Activated T-helper 17 cell treated with anti-CD3 and anti-CD28 coated beads, Interleukin-2, amount 50 U/mL, for 72 hours (primary cell): ENCODE measurements at places on chromosomes 13 and 19. TPM values are rescaled to one million over a fixed set of nuclear protein-coding genes. Genes with fewer than 3 reads are reported as not detected.

LATS2 gene
- 4.9 TPM for total RNA-seq

SIGLEC12 gene
- 0.22 TPM for total RNA-seq

ZIK1 gene
- 3.2 TPM for total RNA-seq

- H3K4me1 ChIP-seq: no peaks in the 10 kb centered on the region
- H3K27ac ChIP-seq: no peak overlapping the region
- no peaks in the 10 kb centered on the region for H3K36me3 ChIP-seq
- H3K27me3 ChIP-seq: peaks cover 26% of the 10 kb centered on the region
- no peak overlapping the region for H3K4me3 ChIP-seq
These were observed 9.6 kb upstream of the FGF9 start for GRCh38 chr13:21661097-21661909.

VSTM2B gene
- not detected for total RNA-seq

TNNI3 gene
- total RNA-seq: not detected

DNA sequence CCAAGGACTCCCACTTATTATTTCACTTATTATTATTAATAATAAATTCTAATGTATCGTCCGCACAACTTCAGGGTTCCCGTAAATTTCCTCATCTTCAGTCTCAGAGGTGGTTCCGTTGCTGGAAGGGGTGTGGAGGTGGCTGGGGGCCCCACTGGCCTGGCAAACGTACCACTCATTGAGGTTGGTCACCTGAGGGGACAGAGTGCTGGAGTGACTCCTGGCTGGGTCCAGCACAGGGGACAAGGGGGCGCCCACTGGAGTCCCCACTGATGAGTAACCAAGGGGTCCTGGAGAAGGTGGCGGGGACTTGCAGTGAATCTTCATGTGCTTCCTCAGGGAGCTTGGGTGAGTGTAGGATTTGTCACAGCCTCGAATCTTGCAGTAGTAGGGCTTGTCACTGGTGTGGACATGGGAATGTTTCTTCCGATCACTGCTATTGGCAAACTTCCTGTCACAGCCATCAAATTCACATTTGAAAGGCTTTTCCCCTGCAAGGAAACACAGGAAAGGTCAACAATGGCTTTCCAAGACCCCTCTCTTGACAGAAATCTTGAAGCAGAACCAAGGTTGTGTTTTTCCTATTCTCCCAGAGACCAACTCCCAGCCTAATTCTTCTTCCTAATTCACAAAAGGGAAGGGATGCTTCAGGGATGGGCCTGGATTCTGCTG, 6.1 kb downstream of the ZIC5 start:
- ATAC-seq: no peak
- no peak overlapping the region for H3K4me3 ChIP-seq
- peaks cover 61% of the 10 kb centered on the region for H3K27me3 ChIP-seq
- no peak overlapping the region for H3K27ac ChIP-seq
- peaks cover 10% of the 10 kb centered on the region for H3K4me1 ChIP-seq

GRCh38 chr19:13277104-13277809, 127.0 kb downstream of the IER2 start:
- H3K36me3 ChIP-seq: no peaks in the 10 kb centered on the region
- peak overlapping the region; percentile 62 for H3K4me3 ChIP-seq
- no peaks in the 10 kb centered on the region for H3K27me3 ChIP-seq

PAF1 gene
- total RNA-seq: 58.6 TPM

- no peak overlapping the region for H3K27ac ChIP-seq
- no peak overlapping the region for H3K4me3 ChIP-seq
- no peaks in the 10 kb centered on the region for H3K36me3 ChIP-seq
- no peaks in the 10 kb centered on the region for H3K27me3 ChIP-seq
- H3K4me1 ChIP-seq: peaks cover 4% of the 10 kb centered on the region
These were observed 56.4 kb downstream of the SIPA1L3 start for GRCh38 chr19:37963190-37963936.

- peaks cover 5% of the 10 kb centered on the region for H3K27me3 ChIP-seq
- peak; percentile 39 for ATAC-seq
- no peaks in the 10 kb centered on the region for H3K36me3 ChIP-seq
- peaks cover 5% of the 10 kb centered on the region for H3K4me1 ChIP-seq
- H3K4me3 ChIP-seq: no peak overlapping the region
These were observed 302.1 kb downstream of the ENOX1 start for GRCh38 chr13:43484432-43485225.

GRCh38 chr19:46124638-46125115, at the start of gene IGFL3:
TSS of gene IGFL3 (minus strand) at chr19:46124688. CDS start at chr19:46124649, 39 bp downstream.
- peaks cover 73% of the 10 kb centered on the region for H3K27me3 ChIP-seq
- H3K4me1 ChIP-seq: no peaks in the 10 kb centered on the region
- no peak within 1 kb of the TSS for H3K27ac ChIP-seq
- no peak within 1 kb of the TSS for H3K4me3 ChIP-seq
- H3K36me3 ChIP-seq: no peaks in the 10 kb centered on the region

DNA sequence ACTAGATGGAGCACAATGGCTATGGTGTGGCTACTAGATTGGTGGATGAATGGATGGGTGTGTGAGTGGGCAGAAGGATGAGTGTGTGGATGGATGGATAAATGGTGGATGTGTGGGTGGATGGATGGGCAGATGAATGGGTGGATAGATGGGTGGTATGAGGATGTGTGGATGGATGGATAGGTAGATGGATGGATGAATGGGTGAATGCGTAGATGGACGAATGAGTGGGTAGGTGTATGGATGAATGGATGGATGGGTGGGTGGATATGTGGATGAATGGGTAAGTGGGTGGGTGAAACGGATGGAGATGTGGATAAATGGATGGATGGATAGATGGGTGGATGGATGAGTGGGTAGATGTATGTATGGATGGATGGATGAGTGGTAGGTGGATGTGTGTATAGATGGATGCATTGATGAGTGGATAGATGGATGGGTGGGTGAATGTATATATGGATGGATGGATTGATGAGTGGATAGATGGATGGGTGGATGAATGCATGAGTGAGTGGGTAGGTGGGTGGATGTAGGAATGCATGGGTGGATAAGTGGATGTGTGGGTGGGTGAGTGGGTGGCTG, 114.2 kb downstream of the TEX29 start:
- peaks cover 40% of the 10 kb centered on the region for H3K27me3 ChIP-seq
- peaks cover 6% of the 10 kb centered on the region for H3K4me1 ChIP-seq
- ATAC-seq: no peak
- H3K27ac ChIP-seq: no peak overlapping the region
- no peak overlapping the region for H3K4me3 ChIP-seq
